ENCODE measurements at places on chromosomes 13 and 19. TPM values are rescaled to one million over a fixed set of nuclear protein-coding genes. Genes with fewer than 3 reads are reported as not detected.

GRCh38 chr13:45441633-45442032 lies 23.1 kb upstream of the COG3 start:
- no peak for DNase-seq

RCBTB2 gene
- total RNA-seq, result 1.5 TPM

- DNase-seq, result no peak
Measured at GRCh38 chr19:58406818-58407657, 1.4 kb upstream of the ZNF584 start.

GRCh38 chr19:29586401-29586800 lies 19.7 kb upstream of the POP4 start:
- no peak for DNase-seq

DNA sequence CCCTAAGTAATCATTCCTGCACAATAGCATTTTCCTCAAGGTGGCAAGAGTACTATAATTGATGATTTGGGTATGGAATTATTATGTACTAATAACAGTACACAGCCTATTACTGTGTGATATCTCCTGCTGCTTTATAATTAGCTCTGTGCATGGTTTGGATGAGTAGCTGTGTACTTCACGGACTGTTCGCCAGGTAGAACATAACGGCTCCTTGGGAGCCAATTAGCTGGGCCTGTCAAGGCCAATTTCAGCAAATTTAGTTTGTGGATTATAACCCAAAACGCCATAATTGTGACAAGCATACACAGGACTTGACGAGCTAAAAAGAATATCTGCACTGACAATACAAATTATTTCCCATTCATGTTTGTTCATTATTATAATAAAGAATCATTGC lies 1584.2 kb downstream of the SLITRK1 start:
- DNase-seq, result no peak

Measured in activated T-cell treated with anti-CD3 and anti-CD28 coated beads, Interleukin-2, amount 50 U/mL, for 4 hours (primary cell).